ENCODE measurements at places on chromosomes 11 and 22.

GRCh38 chr11:63882555-63883242 is 34.3 kb downstream of the RCOR2 start:
- DNase-seq: peak; percentile 26

- DNase-seq: no peak
Observed at GRCh38 chr11:120289426-120289825, 35.7 kb upstream of the TLCD5 start.

DNA sequence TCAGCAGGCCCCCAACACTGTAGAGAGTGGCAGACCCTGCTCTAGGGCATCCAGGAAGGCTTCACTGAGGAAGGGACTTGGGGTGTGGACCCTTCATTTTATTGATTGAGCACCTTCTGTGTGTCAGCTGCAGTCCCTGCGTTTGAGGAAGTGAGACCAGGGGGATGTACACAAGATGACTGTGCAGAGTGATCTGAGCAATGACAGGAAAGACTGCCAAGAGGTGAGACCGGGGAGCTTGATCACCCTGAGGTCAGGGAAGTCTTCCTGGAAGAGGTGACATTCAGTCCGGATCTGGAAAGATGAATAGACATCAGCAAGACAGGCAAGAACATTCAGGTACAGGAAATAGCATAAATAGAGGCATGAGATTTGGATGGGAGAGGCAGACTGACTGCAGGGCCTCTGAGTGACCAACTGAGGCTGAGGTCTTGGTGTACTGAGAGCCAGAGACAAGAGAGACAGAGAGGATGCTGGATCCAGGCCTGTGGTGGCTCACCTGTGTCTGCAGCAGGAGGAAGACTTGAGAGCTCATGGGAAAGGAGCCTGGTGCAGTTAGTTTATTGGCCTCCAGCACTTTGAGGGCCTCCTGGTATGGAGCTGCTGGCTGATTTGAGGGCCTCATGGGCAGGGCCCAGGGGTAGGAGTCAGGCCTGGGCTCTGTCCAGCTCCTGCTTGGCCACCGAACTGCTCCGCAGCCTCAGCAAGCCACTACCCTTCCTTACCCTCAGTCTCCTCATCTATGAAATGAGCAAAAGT is 5.2 kb downstream of the DGAT2 start:
- DNase-seq: peak; percentile 40

- DNase-seq: no peak
Observed at GRCh38 chr11:126163779-126164178, 47.7 kb downstream of the RPUSD4 start.

DNA sequence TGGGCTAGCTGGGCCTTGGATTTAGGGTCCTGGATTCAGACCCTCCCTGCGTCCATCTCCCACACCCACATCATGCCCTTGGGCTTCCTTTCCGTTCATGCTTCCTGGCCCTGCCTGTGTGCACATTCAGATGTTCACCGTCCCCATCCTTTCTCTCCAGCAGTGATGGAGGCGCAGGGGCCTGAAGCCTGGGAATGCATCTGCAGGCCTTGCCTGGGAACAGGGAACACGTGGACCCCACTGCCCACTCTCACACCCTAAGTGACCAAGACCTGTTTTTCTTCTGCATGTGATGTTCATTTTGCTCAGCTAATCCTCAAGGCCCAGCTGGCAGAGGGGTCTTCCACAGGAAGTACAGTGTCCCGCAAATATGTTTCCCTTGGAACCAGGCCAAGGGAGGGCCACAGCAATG is 91.6 kb upstream of the PARVA start:
- DNase-seq: no peak

DNA sequence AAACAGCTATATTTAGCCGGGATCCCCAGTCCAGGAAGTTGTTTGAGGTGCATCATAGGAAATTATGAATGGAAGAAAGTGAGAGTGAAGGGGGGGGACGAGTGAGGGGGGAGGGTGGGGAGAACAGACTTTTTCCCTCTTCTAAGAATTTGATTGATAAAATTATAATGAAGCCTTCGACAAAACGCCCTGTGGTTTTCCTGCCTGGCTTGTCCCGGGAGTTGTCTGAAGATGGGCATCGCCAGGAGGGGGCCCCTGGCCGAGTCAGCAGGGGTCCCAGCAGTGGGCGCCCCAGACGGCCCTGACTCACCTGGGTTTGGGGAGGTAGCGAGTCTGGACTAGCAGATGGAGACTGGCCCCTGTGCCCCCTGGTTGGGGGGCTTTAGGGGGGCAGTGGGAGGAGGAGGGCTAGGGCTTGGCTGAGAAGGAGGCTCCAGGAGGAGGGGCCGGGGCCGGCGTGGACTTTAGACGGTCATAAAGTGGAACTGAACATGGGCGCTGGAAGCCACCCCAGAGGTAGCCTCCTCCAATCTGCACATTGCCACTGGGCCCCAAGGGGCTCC is 336 bp upstream of the LIF start:
- no peak for DNase-seq

DNA sequence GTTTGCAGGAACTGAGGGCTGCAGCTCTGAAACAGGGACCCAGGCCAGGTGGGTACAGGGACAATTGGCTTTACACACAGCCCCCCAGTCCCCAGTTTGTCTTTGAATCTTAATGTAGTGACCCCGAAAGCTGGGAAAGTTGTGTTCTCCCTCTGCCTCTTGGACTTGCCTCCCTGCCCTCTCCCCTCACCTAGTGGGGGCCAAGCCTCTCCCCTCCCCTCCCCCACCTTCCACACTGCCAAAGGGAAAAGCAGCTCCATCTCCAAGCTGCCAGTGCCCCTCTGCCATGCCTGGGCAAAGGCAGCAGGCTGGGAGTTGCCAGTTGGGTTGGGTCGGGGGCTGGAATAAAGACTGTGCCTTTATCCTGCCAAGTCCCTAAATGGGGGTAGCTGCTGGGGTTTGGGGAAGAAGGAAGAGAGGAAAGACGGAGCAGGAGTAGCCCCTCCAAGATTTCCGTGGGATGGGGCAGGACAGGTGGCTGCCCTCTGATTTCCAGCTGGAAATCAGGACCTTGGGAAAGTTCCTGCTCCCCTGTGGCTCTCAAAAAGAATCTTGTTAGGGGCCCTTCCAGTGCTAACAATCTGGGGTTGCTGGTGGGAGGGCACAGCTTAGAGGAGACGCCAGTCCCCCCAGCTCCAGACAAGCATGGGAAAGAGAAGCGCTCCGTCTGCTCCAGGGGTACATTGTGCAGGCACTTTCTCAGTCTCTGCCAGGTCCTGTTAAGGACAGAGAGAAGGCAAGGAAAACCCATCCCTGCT is 2.8 kb upstream of the CLCF1 start:
- DNase-seq: no peak

- no peak for DNase-seq
Observed at GRCh38 chr11:74710281-74710938, 20.8 kb downstream of the CHRDL2 start.

DNA sequence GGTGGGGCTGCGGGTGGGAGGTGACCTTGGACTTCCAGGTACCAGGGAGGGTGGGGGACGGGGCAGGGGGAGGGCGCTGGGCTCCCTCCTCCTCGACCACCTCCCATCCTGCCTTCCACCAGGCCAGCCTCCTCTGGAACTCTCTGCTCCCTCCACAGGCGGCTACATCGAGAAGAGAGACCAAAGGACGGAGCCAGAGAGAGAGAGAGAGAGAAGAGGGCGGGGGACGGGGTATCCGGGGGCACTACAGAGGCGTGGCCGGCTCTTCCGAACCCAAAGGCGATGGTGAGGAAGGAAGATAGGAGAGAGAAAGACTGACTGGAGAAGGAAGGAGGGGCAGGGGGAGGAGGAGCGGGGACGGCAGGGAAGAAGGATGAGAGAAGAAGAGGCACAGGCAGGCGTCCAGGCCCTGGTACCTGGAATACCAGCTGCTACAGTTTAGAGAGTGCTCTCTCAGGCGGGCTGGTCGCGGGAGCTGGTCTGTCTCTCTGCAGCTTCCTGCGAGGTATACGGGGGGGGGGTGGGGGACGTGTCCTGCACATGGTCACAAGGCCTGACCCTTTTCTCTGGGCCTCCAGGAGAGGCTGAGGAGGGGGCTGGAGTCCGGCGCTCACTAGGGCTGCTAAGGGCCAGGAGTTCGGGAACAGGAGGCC is 38.0 kb downstream of the IGSF9B start:
- no peak for DNase-seq

DNA sequence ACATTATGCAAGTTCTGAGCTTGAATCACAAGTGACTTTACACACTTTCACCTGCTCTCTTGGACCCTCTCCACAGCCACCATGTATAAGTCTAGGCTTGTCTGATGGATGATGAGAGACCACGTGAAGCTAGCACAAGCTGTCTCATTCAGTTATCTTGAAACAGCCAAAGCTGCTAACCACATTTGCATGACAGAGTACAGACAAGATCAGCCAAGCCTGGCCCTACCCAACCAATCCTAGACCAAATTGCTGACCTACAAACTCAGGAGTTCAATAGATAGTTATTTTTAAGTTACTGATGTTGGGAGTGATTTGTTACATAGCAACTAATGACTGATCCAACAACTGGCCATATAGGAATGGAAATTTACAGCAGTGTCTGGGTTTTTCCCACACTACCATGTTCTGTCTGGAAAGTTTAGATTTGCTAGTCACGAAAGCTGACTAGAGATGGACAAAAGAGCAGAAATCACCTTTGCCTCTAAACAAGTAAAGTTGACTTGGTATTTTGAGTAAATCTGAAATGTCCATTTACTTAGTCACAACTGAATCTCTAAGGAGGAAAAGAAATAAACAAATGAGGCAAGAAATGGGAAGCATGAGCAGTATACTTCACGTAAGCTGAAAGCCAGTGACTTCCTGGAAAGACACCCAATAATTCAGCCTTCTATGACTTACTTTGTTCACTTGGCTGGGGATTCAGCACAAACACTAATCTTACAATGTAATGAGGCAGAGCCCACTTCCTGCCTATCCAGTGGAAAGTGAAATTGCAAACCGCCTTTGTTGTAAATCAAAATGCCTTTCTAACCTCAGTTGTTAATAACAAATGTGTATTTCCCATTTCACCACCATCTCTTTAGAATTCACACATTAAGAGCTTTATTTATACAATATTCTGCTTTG is 101.7 kb downstream of the FAM181B start:
- DNase-seq: no peak

DNA sequence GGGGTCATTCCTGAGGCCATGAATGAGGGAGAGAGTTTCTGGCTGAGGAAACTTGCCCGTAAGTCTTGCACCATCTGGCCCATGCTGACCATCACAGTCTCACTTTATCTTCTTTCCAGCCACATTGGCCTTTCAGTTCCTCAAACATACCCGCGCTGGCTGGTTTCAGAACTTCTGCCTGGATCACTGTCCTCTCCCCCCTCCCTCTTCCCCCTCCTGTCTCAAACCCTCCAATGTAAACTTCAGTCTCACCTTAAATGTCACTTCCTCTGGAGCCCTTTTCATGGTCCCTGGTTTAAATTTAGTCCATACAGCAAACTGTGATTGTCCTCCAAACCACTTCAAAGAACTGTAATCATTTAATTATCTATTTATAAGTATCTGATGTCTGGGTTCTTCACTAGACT is 3.7 kb upstream of the TMEM109 start:
- DNase-seq: no peak

DNA sequence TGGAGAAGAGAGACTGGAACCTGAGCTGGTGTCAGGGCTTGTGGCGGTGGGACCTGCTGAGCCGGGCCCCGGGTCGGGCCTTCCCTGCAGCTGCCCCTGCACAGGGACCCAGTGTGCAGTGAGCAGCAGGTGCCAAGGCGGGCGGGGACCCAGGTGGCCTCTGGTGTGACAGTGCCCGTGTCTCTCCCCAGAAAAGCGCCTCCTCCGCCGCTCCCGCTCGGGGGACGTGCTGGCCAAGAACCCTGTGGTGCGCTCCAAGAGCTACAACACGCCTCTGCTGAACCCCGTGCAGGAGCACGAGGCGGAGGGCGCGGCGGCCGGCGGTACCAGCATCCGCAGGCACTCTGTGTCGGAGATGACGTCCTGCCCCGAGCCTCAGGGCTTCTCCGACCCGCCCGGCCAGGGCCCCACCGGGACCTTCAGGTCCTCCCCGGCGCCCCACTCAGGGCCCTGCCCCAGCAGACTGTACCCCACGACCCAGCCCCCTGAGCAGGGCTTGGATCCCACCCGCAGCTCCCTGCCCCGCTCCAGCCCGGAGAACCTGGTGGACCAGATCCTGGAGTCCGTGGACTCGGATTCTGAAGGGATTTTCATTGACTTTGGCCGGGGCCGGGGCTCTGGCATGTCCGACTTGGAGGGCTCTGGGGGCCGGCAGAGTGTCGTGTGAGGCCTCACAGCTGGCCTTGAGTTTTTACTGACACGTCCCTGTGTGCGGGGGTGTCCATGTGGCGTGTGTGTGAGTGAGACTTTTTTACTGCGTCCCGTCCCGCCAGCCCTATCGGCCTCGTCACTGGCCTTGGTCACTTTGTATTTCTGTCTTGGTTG is 15.6 kb upstream of the ARHGAP8 start:
- no peak for DNase-seq

GRCh38 chr11:19332476-19332875 is 91.7 kb upstream of the E2F8 start:
- no peak for DNase-seq

DNA sequence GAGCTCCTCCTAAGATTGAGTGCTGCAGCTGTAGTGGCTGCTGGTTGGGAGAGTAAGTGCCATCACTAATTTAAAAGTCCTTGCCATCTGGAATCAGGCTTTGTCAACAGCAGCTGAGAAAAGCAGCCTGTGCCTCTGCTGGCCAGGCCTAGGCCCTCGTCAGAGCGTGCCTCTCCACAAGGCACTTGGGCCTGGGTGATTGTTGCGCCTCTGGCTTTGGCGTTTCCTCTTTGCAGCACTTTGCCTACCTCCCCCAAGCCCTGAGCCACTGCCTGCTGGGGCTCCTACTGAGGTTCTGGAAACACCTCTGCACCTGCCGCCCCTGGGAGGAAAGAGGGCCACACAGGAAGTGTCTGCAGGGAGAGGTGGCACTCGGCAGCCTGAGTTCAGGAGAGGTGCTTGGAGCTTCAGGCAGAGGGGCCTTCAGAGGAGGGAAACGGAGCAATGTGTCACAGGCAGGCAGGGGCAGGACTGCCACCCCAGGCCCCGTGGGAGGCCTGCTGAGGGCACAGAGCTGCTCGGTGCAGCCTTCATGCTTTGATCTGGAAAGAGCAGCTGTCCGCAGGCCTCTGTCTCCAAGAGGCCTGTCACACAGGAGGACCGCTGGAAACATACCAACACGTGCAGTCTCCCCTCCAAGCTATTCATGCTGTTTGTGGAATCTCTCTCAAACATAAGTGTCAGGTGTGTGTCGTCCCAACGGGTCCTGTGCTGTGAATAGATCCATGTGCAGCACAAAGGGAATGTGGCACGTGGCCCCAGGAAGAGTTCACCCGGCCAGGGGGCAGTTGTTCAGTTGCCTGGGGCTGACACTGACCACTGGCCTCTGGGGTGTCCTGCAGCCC is 61.5 kb upstream of the EMID1 start:
- no peak for DNase-seq

DNA sequence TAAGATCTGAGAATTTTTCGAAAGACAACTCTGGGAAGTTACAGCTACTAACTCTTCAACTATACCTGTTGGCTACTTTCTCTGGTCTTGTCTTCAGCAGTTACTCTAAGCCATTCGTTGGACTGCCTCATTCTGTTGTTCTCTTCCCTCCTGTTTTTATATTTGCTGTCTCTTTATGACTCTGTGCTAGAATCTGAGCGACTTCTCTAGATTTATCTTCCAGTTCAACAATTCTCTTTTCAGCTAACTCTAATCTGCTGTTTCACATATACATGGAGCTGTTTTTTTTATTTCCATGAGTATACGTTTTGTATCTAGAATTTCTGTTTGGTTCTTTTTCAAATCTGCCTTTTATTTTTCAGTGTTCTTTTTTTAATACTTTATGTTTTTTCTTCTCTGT is 127.4 kb upstream of the SORL1-AS1 start:
- no peak for DNase-seq

GRCh38 chr11:75408957-75409219 is 9.6 kb downstream of the RPS3 start:
- DNase-seq: no peak

Data from CD8-positive, alpha-beta T cell (primary cell).